ENCODE measurements at places on chromosomes 12 and 14. TPM values are rescaled to one million over a fixed set of nuclear protein-coding genes. Genes with fewer than 3 reads are reported as not detected.
A peak's percentile ranks its signal among the peaks of the same experiment; 100 is the strongest.

SLC7A8 gene
- 0.31 TPM for polyA plus RNA-seq

PIWIL1 gene
- polyA plus RNA-seq: not detected

GRCh38 chr12:121513464-121514183, 67.2 kb downstream of the KDM2B start:
- H3K27me3 ChIP-seq: no peaks in the 10 kb centered on the region
- peak overlapping the region; percentile 86 for H3K4me3 ChIP-seq
- H3K36me3 ChIP-seq: no peaks in the 10 kb centered on the region
- H3K27ac ChIP-seq: peak overlapping the region; percentile 98

OLR1 gene
- polyA plus RNA-seq: not detected

GRCh38 chr12:11545484-11546330, 103.8 kb upstream of the ETV6 start:
- peak; percentile 26 for DNase-seq
- H3K4me1 ChIP-seq: peaks cover 22% of the 10 kb centered on the region
- H3K36me3 ChIP-seq: no peaks in the 10 kb centered on the region

NEUROD4 gene
- polyA plus RNA-seq: not detected

- peak; percentile 58 for DNase-seq
- H3K27ac ChIP-seq: peak overlapping the region; percentile 81
- H3K4me1 ChIP-seq: peaks cover 48% of the 10 kb centered on the region
- H3K36me3 ChIP-seq: peaks cover 65% of the 10 kb centered on the region
- H3K4me3 ChIP-seq: no peak overlapping the region
Observed at GRCh38 chr12:124477107-124477915, 90.1 kb downstream of the NCOR2 start.

DNA sequence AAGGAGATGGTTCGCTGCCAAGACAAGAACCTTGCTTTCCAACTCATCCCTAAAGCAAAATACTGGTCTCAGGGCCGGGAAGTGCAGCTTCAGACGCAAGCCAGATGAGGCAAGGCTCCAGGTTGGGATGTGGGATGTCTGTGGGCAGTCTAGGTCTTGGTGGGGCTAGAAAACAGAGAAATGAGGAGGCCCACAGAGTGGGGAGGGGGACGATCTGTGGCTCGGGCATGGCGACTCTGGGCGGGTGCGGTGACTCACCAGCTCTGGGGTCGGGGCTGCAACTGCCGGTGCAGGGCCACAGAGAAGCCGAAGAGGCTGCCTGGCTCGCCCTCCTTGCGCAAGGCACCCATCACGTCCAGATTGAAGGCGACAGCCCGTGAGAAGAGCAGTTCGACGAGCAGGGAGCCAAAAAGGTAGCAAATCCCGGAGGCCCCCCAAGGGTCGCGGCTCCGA, 459 bp downstream of the ITGA7 start:
- peaks cover 27% of the 10 kb centered on the region for H3K4me1 ChIP-seq
- peaks cover 32% of the 10 kb centered on the region for H3K27me3 ChIP-seq
- no peak overlapping the region for H3K27ac ChIP-seq
- peak overlapping the region; percentile 80 for H3K4me3 ChIP-seq

FSCB gene
- not detected for polyA plus RNA-seq

DNA sequence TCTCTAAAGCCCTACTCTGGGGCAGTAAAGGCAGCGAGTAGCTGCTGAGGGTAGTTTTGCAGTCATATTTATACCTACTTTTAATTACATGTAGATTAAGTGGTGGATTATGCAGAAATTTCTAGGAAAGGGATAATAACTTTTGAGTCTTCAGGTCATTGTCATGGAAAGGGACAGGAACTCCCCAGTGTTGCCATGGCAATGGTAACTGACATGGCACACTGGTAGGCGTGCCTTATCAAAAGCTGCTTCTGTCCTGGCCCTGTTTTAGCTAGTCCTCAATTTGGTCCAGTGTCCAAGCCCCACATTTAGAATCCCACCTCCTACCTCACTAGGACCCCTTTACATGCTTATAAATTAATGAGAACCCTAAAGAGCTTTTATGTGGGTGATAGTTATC, 303.1 kb downstream of the VRK1 start:
- H3K4me1 ChIP-seq: no peaks in the 10 kb centered on the region
- no peak overlapping the region for H3K27ac ChIP-seq
- no peak for DNase-seq
- no peak overlapping the region for H3K4me3 ChIP-seq
- no peaks in the 10 kb centered on the region for H3K27me3 ChIP-seq

RNASE1 gene
- not detected for polyA plus RNA-seq

- peaks cover 29% of the 10 kb centered on the region for H3K27me3 ChIP-seq
- H3K27ac ChIP-seq: no peak overlapping the region
- no peak overlapping the region for H3K4me3 ChIP-seq
Observed at GRCh38 chr12:108394196-108394595, 55.1 kb upstream of the CMKLR1 start.

GRCh38 chr12:55698241-55698955, 9.3 kb downstream of the ITGA7 start:
- H3K27ac ChIP-seq: no peak overlapping the region
- H3K27me3 ChIP-seq: peaks cover 12% of the 10 kb centered on the region
- H3K4me1 ChIP-seq: no peaks in the 10 kb centered on the region
- H3K4me3 ChIP-seq: no peak overlapping the region

TAS2R9 gene
- polyA plus RNA-seq: not detected

GRCh38 chr12:96045566-96045965, 10.2 kb upstream of the LTA4H start:
- peak overlapping the region; percentile 52 for H3K4me3 ChIP-seq
- no peaks in the 10 kb centered on the region for H3K27me3 ChIP-seq
- peaks cover 83% of the 10 kb centered on the region for H3K4me1 ChIP-seq
- DNase-seq: peak; percentile 71

- no peaks in the 10 kb centered on the region for H3K27me3 ChIP-seq
- H3K27ac ChIP-seq: peak overlapping the region; percentile 67
- peaks cover 5% of the 10 kb centered on the region for H3K36me3 ChIP-seq
- no peak for DNase-seq
- peaks cover 59% of the 10 kb centered on the region for H3K4me1 ChIP-seq
Observed at GRCh38 chr14:55588259-55588699, 8.3 kb downstream of the KTN1 start.

DNA sequence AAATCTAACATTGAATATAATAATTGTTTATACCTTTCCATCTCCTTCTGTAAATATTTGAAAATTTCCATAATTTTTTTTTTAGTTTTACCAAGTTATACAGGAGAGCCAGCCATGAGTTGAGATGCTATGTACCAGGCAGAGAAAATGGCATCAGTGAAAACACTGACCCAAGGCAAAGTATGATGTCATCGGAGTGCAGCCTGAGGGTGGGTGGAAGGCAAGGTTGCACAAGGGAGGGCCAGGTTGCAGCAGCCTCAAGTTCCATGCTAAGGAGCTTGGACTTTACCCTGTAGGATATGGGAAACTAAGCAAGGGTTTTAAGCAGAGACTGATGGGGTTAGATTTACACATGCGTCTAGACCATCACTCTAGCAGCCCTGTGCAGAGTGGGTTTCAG, 441.1 kb downstream of the BCAT1 start:
- no peak for DNase-seq
- no peaks in the 10 kb centered on the region for H3K27me3 ChIP-seq
- no peaks in the 10 kb centered on the region for H3K36me3 ChIP-seq

DNA sequence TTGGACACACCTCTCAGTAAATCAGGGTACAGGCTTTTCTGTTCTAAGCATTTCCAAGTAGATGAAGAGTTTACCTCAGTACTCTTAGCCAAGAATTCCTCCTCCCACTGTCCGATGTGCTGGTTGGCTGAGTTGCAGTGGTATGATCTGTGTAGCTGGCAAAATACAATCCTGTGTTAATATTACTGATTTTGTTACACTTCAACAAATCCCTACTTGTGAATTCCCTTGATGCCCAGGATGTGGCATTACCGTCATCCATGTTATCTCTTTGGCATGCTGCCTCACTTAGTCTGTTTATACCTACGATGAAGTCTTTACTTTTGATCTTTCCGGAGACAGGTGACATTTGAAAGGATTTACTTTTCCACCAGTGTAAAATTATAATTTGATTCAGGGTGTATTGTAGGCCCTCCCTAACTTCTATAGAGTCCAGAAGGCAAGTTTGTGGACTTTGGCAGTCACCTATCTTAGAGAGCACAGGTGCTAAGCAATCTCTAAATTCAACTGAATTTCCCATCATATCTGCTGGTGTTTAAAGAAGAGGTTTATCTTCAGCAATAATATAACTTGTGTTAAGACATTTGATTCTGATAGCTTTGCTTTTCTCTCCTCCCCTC, 10.1 kb downstream of the CCDC196 start:
- peaks cover 10% of the 10 kb centered on the region for H3K4me1 ChIP-seq
- peak overlapping the region; percentile 9 for H3K27ac ChIP-seq
- DNase-seq: no peak
- no peak overlapping the region for H3K4me3 ChIP-seq

LALBA gene
- polyA plus RNA-seq: not detected

GRCh38 chr12:122946690-122947341, 19.4 kb downstream of the ABCB9 start:
- H3K4me3 ChIP-seq: peak overlapping the region; percentile 64
- peaks cover 31% of the 10 kb centered on the region for H3K4me1 ChIP-seq
- DNase-seq: no peak
- no peaks in the 10 kb centered on the region for H3K27me3 ChIP-seq
